ENCODE measurements at places on chromosomes 11 and 22. TPM values are rescaled to one million over a fixed set of nuclear protein-coding genes. Genes with fewer than 3 reads are reported as not detected.

- DNase-seq, result no peak
Measured at GRCh38 chr11:82865841-82866240, 34.4 kb downstream of the PRCP start.

DNA sequence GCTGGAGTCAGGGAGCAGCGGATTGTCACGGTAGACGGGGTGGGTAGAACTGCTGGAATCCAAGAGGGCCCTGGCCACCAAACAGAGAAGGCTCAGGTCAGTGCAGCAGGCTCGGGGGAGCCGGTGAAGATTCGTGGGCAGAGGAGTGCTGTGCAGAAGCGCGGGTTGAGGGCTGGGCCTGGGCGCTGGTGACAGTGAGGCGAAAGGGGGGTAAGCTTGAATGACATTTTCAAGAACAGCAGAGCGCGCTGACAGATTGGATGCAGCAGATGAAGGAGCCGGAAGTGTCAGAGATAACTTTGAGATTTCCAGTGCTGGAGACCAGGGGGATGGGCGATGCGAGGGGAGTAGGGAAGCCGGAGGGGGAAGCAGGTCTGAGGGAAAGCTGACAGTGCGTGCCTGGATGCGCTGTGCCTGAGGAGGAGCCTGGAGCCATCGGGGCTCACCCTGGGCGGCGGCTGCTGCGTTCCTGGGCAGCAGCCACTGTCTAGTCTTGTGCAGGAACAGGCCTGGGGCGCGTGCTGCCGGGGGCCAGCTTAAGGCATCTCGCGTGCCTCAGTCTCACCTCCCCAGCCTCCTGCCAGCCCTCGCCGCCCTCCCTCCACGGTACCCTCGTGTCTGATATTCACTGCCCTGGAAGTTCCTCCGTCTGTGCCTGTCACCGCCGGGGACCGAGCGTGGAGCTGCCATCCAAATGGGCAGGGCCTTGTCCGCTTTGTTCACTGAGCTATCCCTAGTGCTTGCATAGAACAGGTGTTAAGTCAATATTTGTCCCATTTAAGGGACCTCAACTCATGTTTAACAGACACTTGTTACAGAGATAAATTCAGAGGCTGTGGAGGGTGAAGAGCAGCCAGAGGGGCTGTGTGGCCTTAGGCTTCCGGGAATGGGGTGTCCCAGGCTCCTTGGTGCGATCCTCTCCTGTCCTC is 5.2 kb downstream of the GRIK4 start:
- peak; percentile 45 for DNase-seq

GRCh38 chr22:28711820-28712777 is 29.5 kb downstream of the CHEK2 start:
- DNase-seq, result no peak

DNA sequence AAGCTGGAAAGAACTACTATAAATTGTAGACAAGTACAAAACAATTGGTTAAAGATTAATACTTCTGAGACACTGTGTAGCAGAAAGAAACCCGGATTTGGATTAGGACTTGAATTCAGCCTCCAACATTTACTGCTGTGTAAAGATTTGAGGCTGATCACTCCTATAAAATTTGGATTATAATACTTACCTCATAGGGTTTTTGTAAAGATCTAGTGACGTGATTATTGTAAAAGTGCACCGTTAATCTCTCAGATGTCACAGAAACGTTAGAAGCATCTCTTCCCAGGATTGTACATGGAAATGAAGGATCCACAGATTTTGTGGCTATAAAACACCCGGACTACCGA is 323 bp upstream of the HIKESHI start:
- no peak for DNase-seq

Gene OR51B4
- not detected for total RNA-seq

All from psoas muscle (tissue), 8 donors.